ENCODE measurements at places on chromosomes 1 and 21.

- no peak for DNase-seq
Observed at GRCh38 chr1:17711941-17712340, 43.2 kb upstream of the ACTL8 start.

DNA sequence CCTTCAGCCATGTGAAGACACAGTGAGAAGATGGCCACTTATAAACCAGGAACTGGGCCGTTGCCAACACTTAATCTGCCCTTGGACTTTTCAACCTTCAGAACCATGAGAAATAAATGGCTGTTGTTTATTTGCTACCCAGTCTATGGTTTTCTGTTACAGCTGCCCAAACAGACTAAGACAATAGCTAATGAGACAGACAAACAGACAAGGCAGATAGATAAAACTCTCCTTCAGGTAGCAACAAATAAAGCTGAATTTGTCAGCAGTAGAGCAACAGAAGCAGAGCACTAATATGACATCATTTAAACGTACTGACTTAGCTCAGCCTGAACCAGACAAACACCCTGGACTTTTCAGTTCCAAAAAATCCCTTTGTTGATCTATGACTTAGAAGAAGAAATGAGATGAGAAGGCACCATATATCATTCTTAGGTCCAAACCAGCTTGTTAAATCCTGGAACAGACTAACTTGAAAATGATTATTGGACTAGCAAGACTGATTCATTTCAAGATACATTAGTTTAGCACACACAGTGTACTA, 27.0 kb downstream of the ZZZ3 start:
- no peak for DNase-seq

GRCh38 chr1:29331729-29332128, 95.4 kb downstream of the PTPRU start:
- no peak for DNase-seq

- peak; percentile 72 for DNase-seq
Observed at GRCh38 chr21:45309069-45309986, 21.6 kb upstream of the POFUT2 start.

DNA sequence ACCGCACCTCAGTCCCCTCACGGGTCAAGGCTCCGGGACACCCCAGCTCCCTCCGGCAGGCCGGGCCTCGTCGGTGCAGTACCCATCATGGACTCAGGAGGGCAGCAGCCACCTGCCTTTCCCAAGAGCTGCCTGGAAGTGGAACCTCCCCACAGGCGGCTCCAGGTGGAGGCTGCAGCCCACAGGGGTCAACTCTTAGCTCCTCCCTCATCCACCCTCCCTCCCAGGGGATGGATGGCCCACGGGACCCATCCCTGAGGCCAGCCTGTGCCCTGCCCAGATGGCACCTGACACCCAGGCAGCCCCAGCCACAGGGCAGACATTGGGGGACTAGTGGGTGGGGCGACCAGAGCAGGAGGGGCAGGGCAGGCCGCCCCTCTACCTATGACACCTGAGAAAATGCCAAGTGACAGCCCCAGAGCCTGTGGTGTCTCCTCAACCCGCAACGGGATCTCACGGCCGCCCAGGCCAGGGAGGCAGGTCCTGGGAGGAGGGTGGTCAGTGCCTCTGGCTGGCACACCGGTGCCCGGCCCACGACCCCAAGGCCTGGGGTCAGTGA, 1.2 kb upstream of the ARHGEF16 start:
- DNase-seq = peak; percentile 77

DNA sequence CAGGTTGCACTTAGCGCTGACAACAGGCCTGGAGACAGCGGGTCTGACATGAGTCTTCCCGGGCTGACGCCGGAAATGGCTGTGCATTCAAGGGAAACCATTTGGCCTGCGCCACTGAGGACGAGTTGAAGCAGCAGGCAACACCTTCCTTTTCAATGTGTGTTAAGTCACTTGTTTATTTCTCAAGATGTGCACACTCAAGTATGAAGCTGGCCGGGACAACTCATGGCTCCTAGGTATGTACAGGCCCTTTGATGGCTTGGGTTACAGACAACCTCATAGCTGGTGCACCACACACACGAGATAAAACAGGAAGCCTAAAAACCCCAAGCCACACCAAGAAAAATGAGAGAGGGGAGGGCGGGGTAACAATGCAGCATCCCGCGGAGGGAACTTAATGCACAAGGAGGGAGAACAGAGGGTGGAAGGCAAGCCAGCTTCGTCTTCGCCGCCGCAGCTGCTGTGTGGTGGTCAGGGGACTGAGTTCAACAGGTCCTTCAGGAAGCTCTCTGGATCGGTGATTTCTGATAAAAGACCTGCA, 118.0 kb upstream of the IFFO2 start:
- peak; percentile 48 for DNase-seq

- no peak for DNase-seq
Observed at GRCh38 chr1:110089561-110090275, 19.2 kb upstream of the ALX3 start.

- no peak for DNase-seq
Observed at GRCh38 chr1:215251428-215251827, 168.9 kb downstream of the KCNK2 start.

All from activated CD4-positive, alpha-beta T cell treated with anti-CD3 and anti-CD28 coated beads, Interleukin-2, amount 50 U/mL, for 48 hours (primary cell).